ENCODE measurements at places on chromosomes 6 and 20. TPM values are rescaled to one million over a fixed set of nuclear protein-coding genes. Genes with fewer than 3 reads are reported as not detected.

GRCh38 chr20:62055106-62055861 lies 10.4 kb downstream of the TAF4 start:
- H3K27me3 ChIP-seq: no peaks in the 10 kb centered on the region
- H3K4me1 ChIP-seq: peaks cover 5% of the 10 kb centered on the region
- no peak overlapping the region for H3K27ac ChIP-seq
- no peak overlapping the region for H3K4me3 ChIP-seq

DNA sequence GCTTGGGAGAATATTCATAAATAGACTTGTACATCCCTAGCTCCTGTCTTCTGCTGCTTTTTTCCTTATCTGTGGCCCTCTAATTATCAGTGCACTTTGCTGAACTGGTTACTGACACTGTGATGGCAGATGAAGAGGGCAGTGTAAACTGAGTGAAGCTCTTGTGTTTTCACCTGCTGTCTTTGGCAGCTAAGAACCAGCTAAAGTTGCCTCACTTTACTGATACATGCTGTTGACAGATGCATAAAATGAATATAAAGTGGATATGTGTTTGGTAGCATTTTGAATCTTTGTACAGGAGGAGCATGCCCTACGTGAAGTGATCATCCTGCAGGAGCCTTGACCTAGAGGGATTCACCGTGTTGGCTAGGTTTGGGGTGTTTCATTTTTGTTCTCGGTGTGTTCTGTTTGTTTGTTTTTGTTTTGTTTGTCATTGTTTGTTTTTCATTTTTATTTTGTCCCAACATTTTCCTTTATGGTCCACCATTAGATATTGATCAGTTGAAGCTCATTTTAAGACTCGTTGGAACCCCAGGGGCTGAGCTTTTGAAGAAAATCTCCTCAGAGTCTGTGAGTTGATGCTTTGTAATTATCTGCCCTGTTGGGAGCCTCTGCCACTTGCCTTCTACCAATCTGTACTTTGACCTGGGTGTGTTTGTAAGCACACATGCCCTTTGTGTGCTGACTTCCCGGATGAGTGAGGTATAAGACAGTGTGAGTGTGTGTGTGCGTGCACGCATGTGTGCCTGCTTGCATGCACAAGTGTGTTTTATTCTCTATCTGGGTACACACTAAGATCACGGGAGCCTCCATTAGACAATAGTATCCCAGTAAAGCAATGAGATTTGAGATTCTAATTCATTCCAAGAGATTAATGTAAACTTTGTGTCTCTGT lies 34.6 kb upstream of the MAPK13 start:
- H3K27ac ChIP-seq: peak overlapping the region; percentile 69
- DNase-seq: no peak
- H3K36me3 ChIP-seq: peaks cover 5% of the 10 kb centered on the region
- H3K4me3 ChIP-seq: no peak overlapping the region
- no peaks in the 10 kb centered on the region for H3K27me3 ChIP-seq
- peaks cover 37% of the 10 kb centered on the region for H3K4me1 ChIP-seq

DNA sequence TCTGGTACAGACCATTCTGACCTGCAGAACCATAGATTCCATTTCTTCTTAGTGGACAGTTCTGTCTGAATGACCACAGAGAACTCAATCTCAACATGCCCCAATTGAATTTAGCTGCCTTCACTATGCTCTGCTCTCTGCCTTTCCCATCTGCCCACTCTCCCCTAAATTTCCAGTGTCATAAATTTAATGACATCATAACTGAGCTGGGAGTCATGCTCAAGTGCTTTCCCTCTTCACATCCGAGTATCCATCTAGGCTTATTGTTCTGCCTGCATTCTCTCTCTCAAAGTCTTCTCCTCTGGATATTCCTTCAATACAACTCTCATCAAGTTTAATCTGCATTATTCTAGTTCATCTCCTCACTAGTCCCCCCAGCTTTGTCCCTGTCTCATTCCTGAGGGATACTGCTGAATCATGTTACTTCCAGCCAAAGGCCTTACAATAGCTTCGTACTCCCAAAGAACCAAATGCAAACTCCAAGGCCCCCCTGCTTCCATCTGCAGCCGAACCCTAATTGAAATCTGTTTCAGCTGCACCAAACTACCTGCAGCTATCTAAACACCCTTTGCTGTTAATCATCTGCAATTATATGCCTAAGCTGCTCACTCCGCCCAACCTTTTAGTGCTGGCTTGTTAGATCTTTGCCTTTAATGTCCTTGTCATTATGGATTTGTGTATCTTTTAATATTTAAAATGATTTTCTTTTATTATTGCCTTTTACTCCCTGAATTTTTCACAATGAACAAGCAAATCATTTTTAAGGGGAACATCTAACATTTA lies 46.1 kb downstream of the SLC35B3 start:
- H3K4me1 ChIP-seq: no peaks in the 10 kb centered on the region
- H3K36me3 ChIP-seq: no peaks in the 10 kb centered on the region
- DNase-seq: no peak
- H3K27me3 ChIP-seq: no peaks in the 10 kb centered on the region
- no peak overlapping the region for H3K27ac ChIP-seq

GRCh38 chr20:57133926-57134650 lies 132.4 kb downstream of the BMP7 start:
- no peaks in the 10 kb centered on the region for H3K27me3 ChIP-seq
- no peak for DNase-seq
- H3K4me3 ChIP-seq: no peak overlapping the region
- no peaks in the 10 kb centered on the region for H3K4me1 ChIP-seq

TMEM200A gene
- 0.99 TPM for total RNA-seq

GRCh38 chr6:37994223-37994622 lies 174.7 kb downstream of the ZFAND3 start:
- H3K36me3 ChIP-seq: no peaks in the 10 kb centered on the region
- H3K27me3 ChIP-seq: no peaks in the 10 kb centered on the region
- DNase-seq: no peak

- H3K4me3 ChIP-seq: no peak overlapping the region
- H3K27me3 ChIP-seq: no peaks in the 10 kb centered on the region
- H3K4me1 ChIP-seq: peaks cover 12% of the 10 kb centered on the region
- no peaks in the 10 kb centered on the region for H3K36me3 ChIP-seq
- H3K27ac ChIP-seq: no peak overlapping the region
- no peak for DNase-seq
These were observed 12.7 kb downstream of the STX11 start for GRCh38 chr6:144162977-144163376.

GRCh38 chr6:3447005-3447404 lies 9.8 kb downstream of the SLC22A23 start:
- no peaks in the 10 kb centered on the region for H3K27me3 ChIP-seq
- H3K27ac ChIP-seq: no peak overlapping the region
- no peak overlapping the region for H3K4me3 ChIP-seq

GRCh38 chr20:1003920-1004697 lies 2.0 kb upstream of the RSPO4 start:
- no peak overlapping the region for H3K27ac ChIP-seq
- H3K27me3 ChIP-seq: peaks cover 10% of the 10 kb centered on the region

DNA sequence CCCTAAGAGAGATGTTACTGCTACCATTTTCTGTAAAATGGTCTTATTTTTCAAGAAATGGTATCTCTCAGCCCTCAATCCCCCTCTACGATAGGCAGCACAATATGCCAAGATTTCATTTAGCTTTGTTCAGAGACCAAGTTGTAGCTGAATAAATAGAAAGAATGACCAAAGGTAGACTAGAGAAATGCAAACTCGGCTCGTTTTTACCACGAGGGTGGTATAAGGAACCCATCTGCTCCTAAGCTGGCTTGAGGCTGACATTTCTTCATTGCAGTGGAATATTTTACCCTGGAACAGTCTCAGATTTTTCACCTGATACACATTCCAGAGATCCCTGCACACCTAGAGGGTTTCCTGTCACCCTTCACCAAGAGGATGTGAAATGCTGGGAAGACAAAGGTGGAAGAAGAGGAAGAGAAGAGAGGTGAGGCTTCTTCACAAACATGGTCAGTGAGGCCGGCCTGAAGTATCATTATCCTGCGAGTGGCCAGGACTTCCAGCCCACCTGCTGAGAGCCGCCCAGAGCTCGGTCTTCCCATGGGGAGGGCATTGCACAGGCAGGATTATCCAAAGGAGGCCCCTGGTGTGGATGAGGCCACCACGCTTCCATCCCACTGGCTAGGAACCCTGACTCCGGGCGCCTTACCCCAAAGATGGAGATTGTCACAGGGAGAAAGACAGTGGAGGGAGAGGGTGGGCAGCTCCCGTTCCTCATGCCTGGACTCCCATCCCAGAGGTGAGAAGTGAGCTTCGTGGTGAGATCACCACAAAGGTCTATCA lies 57.1 kb upstream of the AFDN start:
- DNase-seq: no peak
- peaks cover 24% of the 10 kb centered on the region for H3K27me3 ChIP-seq
- H3K4me3 ChIP-seq: no peak overlapping the region
- H3K27ac ChIP-seq: no peak overlapping the region
- no peaks in the 10 kb centered on the region for H3K36me3 ChIP-seq

ADGB gene
- not detected for total RNA-seq

- no peak overlapping the region for H3K27ac ChIP-seq
- no peaks in the 10 kb centered on the region for H3K27me3 ChIP-seq
- no peaks in the 10 kb centered on the region for H3K36me3 ChIP-seq
- H3K4me3 ChIP-seq: no peak overlapping the region
- no peaks in the 10 kb centered on the region for H3K4me1 ChIP-seq
These were observed 77.8 kb downstream of the NCR2 start for GRCh38 chr6:41413250-41413649.

DNA sequence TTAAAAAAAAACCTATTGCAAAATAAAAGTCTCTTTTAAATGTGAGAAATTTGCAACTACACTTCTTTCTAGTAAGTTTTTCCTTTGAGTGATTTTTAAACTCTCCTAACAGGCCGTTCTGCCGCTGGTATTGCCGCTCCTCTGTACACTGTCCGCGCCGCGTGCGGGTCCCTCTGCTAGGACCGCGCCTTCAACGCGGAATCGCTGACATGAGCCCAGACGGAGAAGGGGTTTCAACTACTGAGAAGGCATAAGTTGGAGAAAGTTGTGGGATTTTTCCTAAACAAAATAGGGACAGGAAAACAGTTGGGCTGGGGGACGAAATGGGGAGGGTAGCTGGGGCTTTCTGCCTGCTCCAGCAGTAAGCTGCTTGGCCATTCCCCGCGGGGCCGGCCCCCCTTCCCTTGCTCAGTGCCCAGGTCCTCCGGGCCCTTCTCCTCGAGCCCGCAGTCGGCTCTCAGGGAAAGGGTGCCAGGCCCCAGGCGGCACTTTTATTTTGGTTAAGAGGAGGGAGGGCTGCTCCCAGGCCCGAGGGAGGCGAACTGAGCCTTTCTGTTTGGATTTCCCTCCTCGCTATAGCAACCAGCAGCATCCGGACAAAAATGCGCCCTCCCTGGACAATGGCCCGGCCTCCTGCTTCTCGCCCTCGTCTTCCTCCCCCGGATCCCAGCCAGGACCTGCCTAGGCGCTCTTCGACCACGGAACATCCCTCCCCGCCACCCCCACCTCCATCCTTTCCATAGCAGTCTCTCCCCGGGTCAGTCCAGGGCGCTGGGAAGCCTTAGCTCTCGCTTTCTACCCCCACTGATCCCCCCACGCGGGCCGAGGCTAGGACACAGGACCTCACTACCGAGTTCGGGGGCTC lies 6.8 kb upstream of the POU3F2 start:
- no peaks in the 10 kb centered on the region for H3K36me3 ChIP-seq
- peaks cover 97% of the 10 kb centered on the region for H3K27me3 ChIP-seq
- H3K4me3 ChIP-seq: peak overlapping the region; percentile 2
- H3K4me1 ChIP-seq: peaks cover 55% of the 10 kb centered on the region
- no peak for DNase-seq
- H3K27ac ChIP-seq: no peak overlapping the region

DNA sequence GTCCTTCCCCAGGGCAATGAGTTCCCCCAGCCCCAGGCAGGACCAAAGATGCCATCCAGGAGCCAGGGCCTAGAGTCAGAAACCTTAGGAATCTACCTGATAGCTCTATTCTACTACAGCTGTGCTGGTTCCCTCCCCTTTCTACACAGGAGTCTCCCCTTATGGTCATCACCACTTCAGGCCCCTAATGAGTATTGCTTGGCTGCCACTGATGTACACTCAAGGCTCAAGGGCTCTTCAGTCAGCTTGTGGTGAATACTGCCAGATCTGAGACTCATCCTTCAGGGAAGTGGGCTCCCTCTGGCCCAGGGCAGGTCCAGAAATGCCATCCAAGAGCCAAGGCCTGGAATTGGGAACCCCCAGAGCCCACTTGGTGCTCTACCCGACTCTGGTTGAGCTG lies 248.6 kb downstream of the ALDH8A1 start:
- no peak for DNase-seq
- no peak overlapping the region for H3K4me3 ChIP-seq
- no peaks in the 10 kb centered on the region for H3K27me3 ChIP-seq
- H3K36me3 ChIP-seq: no peaks in the 10 kb centered on the region

DNA sequence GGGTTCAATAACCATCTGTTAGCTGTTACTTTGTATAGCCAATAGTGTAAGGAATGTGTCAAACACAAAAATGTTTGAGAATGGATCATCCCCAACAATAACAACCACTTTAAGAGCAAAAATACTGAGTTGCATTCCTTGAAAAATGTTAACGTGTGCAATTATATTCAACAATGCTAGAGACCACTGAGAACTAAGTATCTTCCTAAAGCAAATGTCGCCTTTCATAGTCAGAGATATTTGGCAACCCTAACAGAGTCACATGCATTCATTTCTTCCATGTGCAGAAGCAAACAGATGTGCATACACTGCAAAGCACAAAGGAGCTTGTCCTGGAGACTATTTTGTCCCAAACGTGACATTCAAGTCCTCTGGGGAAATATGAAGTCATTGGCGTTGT lies 448.6 kb downstream of the GJA1 start:
- no peak overlapping the region for H3K4me3 ChIP-seq
- H3K27me3 ChIP-seq: no peaks in the 10 kb centered on the region
- H3K36me3 ChIP-seq: no peaks in the 10 kb centered on the region

DNA sequence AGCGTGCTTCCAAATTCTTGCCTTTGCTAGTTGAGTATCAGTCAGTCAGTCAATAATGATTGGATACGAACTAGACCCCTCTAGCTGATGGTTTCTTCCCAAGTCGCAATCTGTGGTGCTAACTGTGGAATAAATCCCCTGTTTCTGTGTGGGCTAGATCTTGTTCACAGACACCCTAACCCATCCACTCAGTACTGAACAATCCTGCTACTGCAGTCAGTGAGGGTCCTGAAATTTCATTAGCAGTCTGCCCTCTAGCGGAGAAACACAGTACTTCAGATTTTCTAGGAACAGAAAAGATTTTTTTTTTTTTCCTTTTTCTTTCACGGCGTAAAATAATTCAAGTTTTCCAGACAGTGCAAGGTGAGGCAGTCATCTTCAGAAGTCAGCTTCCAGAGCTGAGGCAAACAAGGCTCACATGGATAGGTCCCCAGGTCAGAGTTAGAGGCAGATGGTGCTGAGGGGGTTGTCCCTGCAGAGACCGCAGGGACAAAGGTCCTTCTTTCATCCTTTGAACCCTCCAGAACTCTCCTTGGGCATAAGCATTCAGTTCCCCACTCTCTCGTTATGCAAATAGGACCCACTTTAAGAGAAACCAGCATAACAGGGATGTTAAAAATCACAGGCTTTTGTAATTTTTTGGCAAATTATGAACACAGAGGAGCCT lies 119.6 kb downstream of the SCML4 start:
- H3K4me1 ChIP-seq: peaks cover 5% of the 10 kb centered on the region
- no peaks in the 10 kb centered on the region for H3K27me3 ChIP-seq
- no peak overlapping the region for H3K4me3 ChIP-seq
- no peak for DNase-seq

MCM3 gene
- 42.6 TPM for total RNA-seq

SAMD3 gene
- total RNA-seq: not detected

- H3K4me1 ChIP-seq: no peaks in the 10 kb centered on the region
- no peaks in the 10 kb centered on the region for H3K27me3 ChIP-seq
- H3K36me3 ChIP-seq: no peaks in the 10 kb centered on the region
- no peak for DNase-seq
- no peak overlapping the region for H3K4me3 ChIP-seq
- H3K27ac ChIP-seq: no peak overlapping the region
These were observed 213.1 kb downstream of the PHACTR1 start for GRCh38 chr6:12929678-12930077.

TMEM181 gene
- total RNA-seq: 24.7 TPM

IPCEF1 gene
- total RNA-seq: 2.7 TPM
